ENCODE measurements at places on chromosomes 5 and 9.

DNA sequence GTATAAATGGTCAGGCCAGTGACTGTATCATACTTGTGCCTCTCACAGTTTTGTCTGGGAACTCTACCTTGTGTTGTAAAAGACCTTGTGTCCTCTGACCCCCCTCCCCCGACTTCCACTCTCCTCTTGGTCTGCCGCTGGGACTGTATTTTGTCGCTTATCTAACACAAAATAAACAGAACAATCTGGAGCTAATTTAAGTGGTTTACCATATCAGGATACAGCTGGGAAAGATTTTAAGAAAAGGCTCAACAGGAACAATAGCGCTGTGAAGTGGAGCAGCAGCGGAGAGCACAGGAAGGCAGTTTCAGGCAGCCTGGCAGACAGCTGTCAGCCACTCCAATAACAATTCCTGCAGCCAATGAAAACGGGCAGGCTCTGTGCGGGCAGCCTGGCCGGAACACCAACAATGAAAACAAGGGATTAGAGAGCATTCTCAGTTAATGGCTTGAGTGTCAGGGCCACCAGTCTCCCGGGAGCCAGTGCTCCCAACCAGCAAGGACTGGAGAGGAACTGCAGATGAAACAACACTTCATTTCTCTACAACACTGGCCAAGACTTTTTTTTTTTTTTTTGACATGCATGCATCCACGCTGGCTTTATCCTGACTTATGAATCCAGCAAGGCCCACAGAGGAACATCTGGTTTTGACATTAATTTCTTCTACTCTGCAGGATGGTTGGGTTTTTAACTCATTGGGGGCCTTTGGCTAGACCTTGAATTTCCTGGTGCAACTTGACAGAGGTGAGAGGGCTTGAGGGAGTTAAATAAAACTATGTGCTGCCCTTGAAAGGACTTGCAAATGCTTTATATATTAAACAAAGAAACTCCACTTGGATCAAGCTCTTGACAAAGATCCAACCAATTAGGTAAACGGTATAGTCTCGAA is 76.7 kb downstream of the ARSB start:
- peak; percentile 54 for DNase-seq

GRCh38 chr9:8564960-8565359 is 765.4 kb upstream of the DMAC1 start:
- DNase-seq = no peak

DNA sequence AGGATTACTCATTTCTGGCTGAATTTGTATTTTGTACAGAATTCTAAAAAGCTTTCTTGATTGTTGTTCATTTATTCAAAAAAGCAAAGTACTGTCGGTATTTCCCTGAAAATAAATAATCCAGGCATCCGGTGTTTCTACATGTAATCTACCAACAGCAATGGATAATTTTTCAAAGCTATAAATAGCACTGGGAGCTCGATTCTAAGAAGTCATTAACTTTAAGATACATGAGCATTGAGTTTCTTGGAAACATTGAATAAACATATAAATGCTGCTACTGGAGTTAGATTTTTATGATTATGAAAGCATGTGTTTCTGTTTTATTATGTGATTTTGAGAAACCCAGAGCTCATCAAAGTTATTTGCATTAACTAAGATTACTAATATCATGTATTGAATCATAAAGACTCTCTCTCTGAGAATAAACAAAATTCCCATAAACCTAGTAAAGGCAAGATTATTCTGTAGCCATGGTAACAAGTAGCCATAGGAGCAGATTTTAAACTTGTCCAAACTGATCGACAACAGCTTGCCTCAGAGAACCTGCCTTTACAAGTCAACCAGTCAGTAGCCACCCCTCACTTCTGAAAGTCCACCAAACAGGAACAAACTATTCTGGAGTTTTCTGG is 197.0 kb downstream of the DRD1 start:
- no peak for DNase-seq

GRCh38 chr9:2338777-2339365 is 282.7 kb upstream of the VLDLR start:
- no peak for DNase-seq

DNA sequence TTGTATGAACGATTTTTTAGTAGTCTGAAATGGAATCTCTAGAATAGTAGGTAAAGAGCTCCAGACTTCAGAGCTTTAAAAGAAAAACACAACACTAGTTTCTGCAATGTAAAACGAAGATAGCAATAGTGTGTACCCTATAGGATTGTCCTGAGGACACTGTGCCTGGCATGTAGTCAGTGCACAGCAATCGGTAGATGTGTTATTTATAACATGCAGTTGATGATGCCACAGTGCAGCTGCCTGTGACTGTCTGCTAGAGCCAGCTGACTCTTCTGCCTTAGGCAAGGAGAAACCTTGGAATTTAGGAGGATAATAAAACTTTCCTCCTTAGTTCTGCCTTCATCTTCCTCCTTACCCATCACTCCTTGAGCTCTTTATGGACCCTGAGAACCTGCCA is 27.7 kb upstream of the TMOD1 start:
- DNase-seq = no peak

- no peak for DNase-seq
These were observed 230.7 kb downstream of the NR3C1 start for GRCh38 chr5:143172739-143173138.

Data from mesothelial cell of epicardium (in vitro differentiated cells).